Tibial nerve (tissue), 4 donors: ENCODE measurements at places on chromosomes 2 and 18. TPM values are rescaled to one million over a fixed set of nuclear protein-coding genes. Genes with fewer than 3 reads are reported as not detected.

- peak; percentile 59 for DNase-seq
- peaks cover 33% of the 10 kb centered on the region for H3K4me1 ChIP-seq
- H3K4me3 ChIP-seq = no peak overlapping the region
- H3K27ac ChIP-seq = peak overlapping the region; percentile 4
- no peaks in the 10 kb centered on the region for H3K36me3 ChIP-seq
These were observed 28.0 kb downstream of the KCNK3 start for GRCh38 chr2:26720322-26721114.

DNA sequence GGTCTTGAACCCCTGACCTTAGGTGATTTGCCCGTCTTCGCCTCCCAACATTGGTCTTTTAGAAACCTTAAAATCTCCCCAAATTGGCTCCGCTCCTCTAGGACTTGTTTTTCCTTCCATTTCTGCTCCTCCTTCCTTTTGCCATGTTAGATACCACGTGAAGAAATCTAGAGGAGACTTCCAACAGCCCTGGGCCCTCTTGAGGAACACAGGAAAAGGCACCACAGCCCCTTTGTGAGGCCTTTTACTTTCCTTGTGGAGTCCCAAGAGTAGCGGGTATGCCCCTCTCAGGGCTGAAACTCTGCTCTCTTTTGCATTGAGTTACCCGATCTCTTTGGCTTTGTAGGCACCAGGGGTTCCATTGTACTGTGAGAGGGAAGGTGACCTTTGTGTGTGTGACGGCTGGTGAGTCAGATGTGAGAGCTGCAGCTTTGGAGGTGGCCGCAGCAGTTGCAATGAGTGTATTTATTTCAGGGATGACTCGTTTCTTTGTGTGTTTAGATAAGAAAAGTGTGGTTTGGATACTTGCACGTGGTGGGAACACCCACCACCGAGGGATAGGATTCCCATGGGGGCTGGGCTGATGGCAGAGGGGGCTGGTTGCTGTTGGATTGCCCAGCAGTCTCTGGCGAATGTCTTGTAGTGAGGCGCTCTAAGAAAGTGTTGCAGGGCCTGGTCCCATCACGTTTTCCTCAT, 218.4 kb upstream of the HS6ST1 start:
- no peak for DNase-seq
- H3K27me3 ChIP-seq = no peaks in the 10 kb centered on the region
- no peaks in the 10 kb centered on the region for H3K36me3 ChIP-seq

DNA sequence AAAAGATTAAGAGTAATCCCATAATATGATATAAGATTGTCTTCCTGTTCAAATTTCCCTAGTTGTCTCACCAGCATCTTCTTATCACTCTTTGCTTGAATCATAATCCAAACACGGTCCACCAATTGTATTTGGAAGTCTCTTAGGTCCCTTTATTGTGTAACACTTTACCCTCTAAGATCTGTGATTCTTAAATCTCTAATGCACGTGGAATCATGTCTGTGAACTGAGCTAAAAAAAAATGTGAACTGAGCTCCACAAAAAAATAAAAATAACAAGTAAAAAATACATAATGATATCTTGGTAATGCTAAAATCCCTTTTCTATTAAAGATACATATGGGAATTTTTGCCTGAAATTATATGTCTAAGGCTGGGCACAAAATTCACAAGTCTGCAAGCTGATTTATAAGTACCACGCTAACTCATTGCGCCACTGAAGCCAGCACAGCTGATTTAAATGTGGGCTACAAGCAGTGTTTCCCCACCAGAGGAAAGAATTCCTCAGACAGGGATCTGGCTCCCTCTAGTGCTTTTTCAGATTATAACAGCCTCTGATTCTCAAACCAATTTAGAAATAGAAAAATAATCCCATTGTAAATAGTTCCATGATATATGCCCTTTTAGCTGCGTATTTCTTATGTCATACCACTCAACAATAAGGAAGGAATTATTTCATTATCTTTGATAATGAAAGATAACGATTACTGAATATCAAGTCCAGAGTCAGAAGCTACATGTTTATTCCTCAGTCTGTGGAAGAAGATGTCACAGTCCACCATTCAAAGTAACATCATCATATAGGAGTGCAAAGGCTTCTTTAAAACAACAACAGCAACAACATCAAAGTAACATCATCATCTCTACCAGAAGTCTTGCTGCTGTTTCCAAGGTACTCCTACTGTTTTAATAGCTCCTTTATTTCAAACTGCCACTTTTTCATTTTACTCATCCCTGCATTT, 22.9 kb downstream of the RBM43 start:
- H3K36me3 ChIP-seq = no peaks in the 10 kb centered on the region
- H3K4me1 ChIP-seq = no peaks in the 10 kb centered on the region
- no peak overlapping the region for H3K4me3 ChIP-seq
- no peaks in the 10 kb centered on the region for H3K27me3 ChIP-seq
- peak; percentile 70 for DNase-seq

- no peaks in the 10 kb centered on the region for H3K4me1 ChIP-seq
- H3K4me3 ChIP-seq = no peak overlapping the region
- DNase-seq = no peak
- peaks cover 77% of the 10 kb centered on the region for H3K36me3 ChIP-seq
- H3K27me3 ChIP-seq = no peaks in the 10 kb centered on the region
- H3K27ac ChIP-seq = no peak overlapping the region
These were observed 20.9 kb downstream of the SLC30A3 start for GRCh38 chr2:27241761-27242613.

- DNase-seq = no peak
- H3K36me3 ChIP-seq = no peaks in the 10 kb centered on the region
- no peaks in the 10 kb centered on the region for H3K4me1 ChIP-seq
- no peak overlapping the region for H3K4me3 ChIP-seq
These were observed 22.9 kb upstream of the LBH start for GRCh38 chr2:30208453-30208852.

DNA sequence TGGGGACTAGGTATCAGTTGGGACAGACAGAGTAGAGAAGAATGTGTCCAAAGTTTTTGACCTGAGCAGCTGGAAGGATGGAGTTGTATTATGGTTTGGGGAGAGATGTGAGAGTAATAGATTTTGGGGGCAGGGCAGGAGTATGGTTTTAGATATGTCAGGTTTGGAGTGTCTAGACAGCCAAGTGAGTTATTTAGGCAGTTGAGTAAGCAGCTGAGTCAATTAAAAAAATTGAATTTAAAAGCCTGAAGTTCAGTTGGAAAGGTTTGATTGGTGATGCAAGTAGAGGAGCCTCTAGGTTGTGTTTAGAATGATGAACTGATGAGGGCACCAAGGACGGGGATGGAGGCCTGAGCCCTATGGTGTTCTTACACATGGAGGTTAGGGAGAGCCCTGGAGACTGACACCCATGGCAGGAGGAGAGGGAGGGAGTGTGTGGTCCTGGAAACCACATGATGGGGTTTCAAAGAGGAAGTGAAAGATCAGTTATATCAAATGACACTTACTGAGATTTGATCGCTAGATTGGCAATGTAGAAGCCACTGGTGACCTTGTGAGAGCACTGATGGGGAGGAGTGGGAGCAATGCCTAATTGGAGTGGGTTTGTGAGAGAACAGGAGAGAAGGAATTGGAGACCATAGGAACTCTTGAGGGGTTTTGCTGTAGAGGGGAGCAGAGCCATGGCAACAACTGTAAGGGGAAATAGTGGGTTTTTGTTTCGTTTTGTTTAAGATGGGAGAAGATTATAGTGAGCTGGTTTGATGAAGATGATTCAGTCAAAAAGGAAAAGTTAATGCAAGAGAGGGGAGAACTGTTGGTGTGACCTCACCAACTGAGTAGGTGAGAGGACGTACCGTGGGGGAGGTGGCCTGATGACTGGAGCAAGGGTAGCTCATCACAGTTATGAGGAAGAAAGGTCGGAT, 10.3 kb downstream of the ITGA6 start:
- H3K27ac ChIP-seq = peak overlapping the region; percentile 25
- no peaks in the 10 kb centered on the region for H3K36me3 ChIP-seq
- DNase-seq = no peak
- H3K4me1 ChIP-seq = peaks cover 94% of the 10 kb centered on the region
- H3K27me3 ChIP-seq = no peaks in the 10 kb centered on the region
- no peak overlapping the region for H3K4me3 ChIP-seq

DNA sequence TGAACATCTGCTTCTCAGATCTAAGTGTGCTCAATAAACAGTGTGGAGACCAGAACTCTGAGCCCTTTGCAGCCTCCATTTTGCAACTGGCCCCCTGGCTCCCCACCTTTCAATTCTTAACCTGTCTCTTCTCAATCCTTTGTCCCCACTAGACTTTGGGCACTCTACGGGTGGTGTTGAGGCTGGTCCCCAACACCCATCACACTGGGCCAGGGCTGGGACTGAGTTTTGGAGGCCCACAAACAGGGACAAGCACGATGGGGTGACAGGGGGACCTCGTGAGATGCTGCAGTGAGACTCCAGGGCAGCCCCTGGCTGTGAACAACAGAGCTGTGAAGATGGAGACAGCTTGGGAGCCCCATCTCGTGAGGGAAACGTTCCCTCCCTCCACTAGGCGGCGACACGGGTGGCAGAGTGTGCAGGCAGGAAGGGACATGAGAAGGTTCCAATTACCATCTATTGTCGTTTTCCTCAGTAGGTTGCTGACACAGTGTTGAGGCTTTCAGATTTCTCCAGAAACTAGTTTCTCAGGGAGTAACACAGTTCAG, 1.2 kb downstream of the ANKMY1 start:
- peaks cover 30% of the 10 kb centered on the region for H3K4me1 ChIP-seq
- H3K36me3 ChIP-seq = peaks cover 36% of the 10 kb centered on the region
- DNase-seq = no peak
- no peak overlapping the region for H3K4me3 ChIP-seq

DNA sequence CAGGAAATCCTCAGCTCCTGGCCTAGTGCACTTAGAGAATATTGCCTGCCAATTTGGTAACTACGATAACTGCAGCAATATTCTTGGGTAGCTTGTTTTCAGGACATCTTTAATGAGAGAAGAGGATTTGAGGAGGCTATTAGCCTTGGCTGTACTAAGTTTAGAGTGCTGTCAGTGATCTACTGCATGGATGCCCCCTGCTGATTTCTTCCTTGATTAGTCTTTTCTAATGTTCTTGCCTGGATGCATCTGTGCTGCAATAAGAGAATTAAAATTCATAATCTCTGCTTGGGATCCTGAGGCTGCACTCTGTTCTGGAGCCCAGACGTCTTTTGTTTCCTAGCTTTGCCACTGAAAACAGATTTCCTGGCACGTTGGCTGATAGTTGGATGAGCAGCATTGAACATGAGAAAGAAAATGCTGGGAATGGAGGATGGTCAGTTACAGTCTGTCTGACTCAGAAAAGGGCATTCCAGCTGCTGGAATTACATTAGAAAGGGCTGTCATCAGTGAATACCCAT, 115.4 kb downstream of the CCDC85A start:
- no peak for DNase-seq
- no peaks in the 10 kb centered on the region for H3K4me1 ChIP-seq
- no peaks in the 10 kb centered on the region for H3K27me3 ChIP-seq
- no peak overlapping the region for H3K4me3 ChIP-seq

DNA sequence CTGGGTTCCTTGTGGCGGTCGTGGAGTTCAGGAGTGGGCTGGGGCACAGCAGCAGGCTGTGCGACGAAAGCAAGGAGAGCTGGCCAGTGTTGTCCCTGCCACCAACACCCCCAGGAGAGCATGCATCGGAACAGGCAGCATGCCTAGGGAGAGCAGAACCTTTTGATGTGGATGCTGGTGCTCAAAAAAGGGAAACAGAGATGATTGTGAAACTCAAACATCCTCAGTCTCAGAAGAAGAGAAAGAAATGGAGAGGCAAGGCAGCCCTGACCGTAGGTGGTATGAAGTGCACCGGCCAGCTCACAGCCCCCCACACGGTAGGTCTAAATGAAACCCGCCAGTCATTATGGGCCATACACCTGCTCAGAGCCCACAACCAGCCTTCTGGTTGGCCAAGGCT, 253.4 kb downstream of the GBX2 start:
- H3K4me1 ChIP-seq = no peaks in the 10 kb centered on the region
- no peaks in the 10 kb centered on the region for H3K27me3 ChIP-seq
- no peak for DNase-seq
- H3K36me3 ChIP-seq = no peaks in the 10 kb centered on the region
- H3K4me3 ChIP-seq = no peak overlapping the region

- H3K36me3 ChIP-seq = peaks cover 3% of the 10 kb centered on the region
- peak overlapping the region; percentile 59 for H3K27ac ChIP-seq
- no peaks in the 10 kb centered on the region for H3K4me1 ChIP-seq
- no peak overlapping the region for H3K4me3 ChIP-seq
- no peak for DNase-seq
These were observed 56.4 kb downstream of the ZFP36L2 start for GRCh38 chr2:43169987-43170386.

DNA sequence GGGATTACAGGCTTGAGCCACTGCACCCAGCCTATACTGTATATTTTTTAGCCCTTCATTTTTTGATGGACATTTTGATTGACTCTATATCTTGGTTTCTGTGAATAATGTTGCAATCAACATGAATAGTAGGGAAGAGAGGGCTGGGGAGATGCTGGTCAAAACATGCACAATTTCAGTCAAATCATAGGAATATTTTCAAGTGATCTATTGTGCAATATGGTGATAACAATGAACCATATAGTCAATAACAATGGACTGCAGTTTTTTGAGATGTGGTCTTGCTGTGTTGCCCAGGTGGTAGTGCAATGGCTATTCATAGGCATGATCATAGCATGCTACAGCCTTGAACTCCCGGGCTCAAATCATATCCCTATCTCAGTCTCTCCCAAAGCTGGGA, 264.7 kb upstream of the TMEFF2 start:
- H3K27ac ChIP-seq = no peak overlapping the region
- no peaks in the 10 kb centered on the region for H3K4me1 ChIP-seq
- no peak for DNase-seq
- H3K27me3 ChIP-seq = no peaks in the 10 kb centered on the region
- H3K36me3 ChIP-seq = no peaks in the 10 kb centered on the region
- no peak overlapping the region for H3K4me3 ChIP-seq

DNA sequence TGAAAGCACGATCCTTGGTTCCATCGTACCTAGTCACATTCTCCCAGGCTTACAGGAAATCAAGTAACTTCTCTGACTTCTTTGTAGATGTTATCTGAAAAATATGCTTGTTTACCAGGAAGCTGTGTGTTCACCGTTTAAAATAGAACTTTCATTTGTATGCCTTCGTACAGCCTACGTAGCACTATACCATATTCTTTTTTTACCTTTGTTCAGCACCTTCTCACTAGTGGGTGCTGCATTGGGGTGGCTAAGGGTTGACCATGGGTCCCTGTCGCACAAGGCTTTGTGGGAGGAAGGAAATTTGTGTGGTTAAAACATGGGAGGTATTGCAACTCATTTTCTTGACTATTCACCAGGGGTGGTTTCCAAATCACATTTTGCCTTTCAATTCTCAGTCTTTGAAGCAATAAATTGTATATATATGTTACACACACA, 16.6 kb downstream of the MALT1 start:
- no peaks in the 10 kb centered on the region for H3K4me1 ChIP-seq
- H3K27ac ChIP-seq = no peak overlapping the region
- no peak for DNase-seq

GRCh38 chr2:61658841-61659780, 121.0 kb upstream of the XPO1 start:
- H3K4me1 ChIP-seq = no peaks in the 10 kb centered on the region
- DNase-seq = no peak
- no peaks in the 10 kb centered on the region for H3K36me3 ChIP-seq
- H3K27ac ChIP-seq = peak overlapping the region; percentile 34
- no peak overlapping the region for H3K4me3 ChIP-seq
- no peaks in the 10 kb centered on the region for H3K27me3 ChIP-seq

- H3K27me3 ChIP-seq = no peaks in the 10 kb centered on the region
- no peak for DNase-seq
- no peak overlapping the region for H3K27ac ChIP-seq
- H3K4me1 ChIP-seq = no peaks in the 10 kb centered on the region
- H3K36me3 ChIP-seq = no peaks in the 10 kb centered on the region
These were observed 194.0 kb downstream of the LRATD1 start for GRCh38 chr2:14826518-14826917.

Gene KCNE4
- total RNA-seq = 9.0 TPM

Gene PID1
- 48.6 TPM for total RNA-seq

Gene MYO7B
- 0.78 TPM for total RNA-seq

Gene L3MBTL4
- 9.0 TPM for total RNA-seq

Gene TMEFF2
- total RNA-seq = not detected

Gene SOCS6
- total RNA-seq = 19.9 TPM

Gene MCEE
- total RNA-seq = 17.2 TPM
